ENCODE measurements at places on chromosomes 4 and X.

DNA sequence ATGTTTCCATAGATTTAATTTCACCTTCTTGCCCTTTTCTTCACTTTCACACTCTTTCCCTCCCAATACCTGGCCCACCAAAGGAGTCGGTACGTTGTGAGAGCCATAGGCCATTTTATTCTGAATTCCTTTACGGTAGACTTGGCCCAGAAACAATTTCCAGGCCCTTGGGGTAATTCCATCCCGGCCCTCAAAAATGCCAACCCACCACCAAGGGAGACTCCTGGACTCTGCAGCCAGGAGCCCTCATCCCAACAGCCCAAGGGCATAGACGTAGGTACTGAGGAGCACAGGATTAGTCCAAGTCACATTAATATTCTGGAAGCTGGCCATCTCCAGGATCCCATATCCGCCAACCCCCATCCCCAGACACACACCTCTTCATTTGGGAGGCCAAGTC, 102.9 kb downstream of the LIMCH1 start:
- DNase-seq, result no peak

DNA sequence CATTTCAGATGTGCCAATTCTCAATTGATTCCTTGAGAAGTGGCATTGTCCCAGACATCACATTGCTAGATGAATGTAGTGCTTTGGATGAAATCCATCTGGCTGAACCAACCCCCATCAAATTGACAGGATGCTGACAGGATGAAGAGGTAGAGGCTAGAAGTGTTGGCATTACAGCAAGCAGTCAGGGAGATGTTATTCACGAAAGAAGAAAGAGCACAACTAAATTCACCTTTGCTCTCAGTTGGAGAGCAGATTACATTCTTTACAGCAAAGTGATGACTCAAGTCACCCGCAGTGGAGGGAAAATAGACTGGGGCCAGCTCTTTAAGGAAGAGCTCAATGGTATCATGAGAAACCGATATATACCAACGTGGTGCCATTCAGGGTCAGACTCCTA, 259.6 kb downstream of the C4orf33 start:
- peak; percentile 39 for DNase-seq

DNA sequence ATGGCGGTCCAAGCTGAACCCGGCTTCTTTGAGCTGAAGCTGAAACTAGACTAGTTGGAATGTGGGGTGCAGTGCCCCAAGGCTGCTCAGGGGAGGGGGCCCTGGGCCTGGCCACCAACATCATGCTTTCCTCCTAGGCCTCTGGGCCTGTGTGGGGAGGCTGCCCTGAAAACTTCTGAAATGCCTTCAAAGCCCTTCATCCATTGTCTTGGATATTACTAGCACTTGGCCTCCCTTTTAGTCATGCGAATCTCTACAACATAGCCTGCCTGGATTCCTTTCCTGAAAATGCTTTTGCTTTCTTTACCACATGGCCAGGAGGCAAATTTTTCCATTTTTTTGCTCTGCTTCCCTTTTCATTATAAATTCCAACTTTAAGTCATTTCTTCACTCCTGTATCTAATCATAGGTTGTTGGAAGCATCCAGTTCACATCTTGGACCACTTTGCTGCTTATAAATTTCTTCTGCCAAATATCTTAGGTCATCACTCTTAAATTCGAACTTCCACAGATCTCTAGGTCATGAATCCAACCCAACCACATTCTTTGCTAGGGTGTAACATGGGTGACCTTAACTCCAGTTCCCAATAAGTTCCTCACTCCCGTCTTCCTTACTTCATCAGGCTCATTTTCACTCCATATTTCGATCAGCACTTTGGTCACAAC, 103.4 kb downstream of the DDIT4L start:
- DNase-seq, result no peak

DNA sequence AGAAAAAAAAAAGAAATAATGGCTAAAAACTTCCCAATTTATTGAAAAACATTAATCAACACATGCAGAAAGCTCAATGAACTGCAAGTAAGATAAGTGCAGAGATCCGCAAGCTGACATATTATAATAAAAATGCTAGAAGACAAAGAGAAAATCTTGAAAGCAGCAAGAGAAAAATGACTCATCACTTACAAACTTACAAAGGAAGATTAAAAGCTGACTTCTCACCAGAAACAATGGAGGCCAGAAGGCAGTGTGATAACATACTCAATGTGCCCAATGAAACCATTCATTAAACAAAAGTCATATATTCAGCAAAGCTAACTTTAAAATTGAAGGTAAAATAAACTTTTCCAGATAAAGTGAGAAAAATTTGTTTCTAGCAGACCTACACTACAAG, 7.3 kb upstream of the BRWD3 start:
- DNase-seq, result peak; percentile 38

- no peak for DNase-seq
Observed at GRCh38 chr4:185227713-185228278, 18.4 kb downstream of the SNX25 start.
